CD4-positive, alpha-beta memory T cell (primary cell): ENCODE measurements at places on chromosomes 1 and 21. TPM values are rescaled to one million over a fixed set of nuclear protein-coding genes. Genes with fewer than 3 reads are reported as not detected.

The LEMD1 gene
- total RNA-seq: not detected

The GART gene
- total RNA-seq: 85.1 TPM

The LCE1E gene
- total RNA-seq: not detected

DNA sequence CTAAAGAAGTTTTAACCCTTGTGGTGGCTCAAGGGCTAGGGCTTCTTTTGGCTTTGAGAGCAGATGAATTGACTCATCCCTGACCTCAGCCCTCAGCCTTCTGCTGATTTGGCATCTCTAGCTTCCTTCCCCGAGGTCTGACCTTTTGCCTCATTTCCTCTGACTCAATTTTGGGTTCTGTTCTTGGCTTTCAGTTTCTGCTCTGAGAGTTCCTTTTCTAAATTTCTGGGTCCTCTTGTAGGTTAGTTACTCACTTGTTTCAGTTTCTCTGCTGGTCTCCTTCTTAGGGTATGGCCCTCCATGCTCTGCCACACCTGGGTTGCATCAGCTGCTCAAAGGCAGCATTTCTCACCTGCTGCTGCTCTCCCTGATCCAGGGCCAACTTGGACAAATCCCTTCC lies 19.4 kb downstream of the PDE4B start:
- no peak for DNase-seq
- no peak overlapping the region for H3K4me3 ChIP-seq
- no peaks in the 10 kb centered on the region for H3K36me3 ChIP-seq
- H3K4me1 ChIP-seq: peaks cover 7% of the 10 kb centered on the region

GRCh38 chr1:28309702-28310101 lies 19.1 kb upstream of the MED18 start:
- H3K4me3 ChIP-seq: no peak overlapping the region
- H3K4me1 ChIP-seq: no peaks in the 10 kb centered on the region
- no peak for DNase-seq
- no peak overlapping the region for H3K27ac ChIP-seq
- H3K27me3 ChIP-seq: no peaks in the 10 kb centered on the region
- H3K36me3 ChIP-seq: no peaks in the 10 kb centered on the region

GRCh38 chr1:239367196-239367810 lies 19.1 kb upstream of the CHRM3 start:
- H3K4me1 ChIP-seq: no peaks in the 10 kb centered on the region
- no peak overlapping the region for H3K27ac ChIP-seq
- DNase-seq: no peak
- no peaks in the 10 kb centered on the region for H3K27me3 ChIP-seq

DNA sequence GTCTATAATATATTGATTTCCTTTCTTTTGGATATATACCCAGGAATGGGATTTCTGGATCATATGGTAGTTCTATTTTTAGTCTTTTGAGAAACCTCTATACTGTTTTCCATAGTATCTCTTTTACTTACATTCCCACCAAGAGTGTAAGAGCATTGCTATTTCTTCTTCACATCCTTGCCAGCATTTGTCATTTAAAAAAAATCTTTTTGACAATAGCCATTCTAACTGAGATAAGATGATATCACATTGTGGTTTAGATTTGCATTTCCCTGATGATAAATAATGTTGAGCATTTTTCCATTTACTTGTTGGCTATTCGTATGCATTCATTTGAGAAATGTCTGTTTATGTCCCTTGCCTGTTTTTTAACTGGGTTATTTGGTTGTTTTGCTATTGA lies 467.4 kb downstream of the COL11A1 start:
- no peaks in the 10 kb centered on the region for H3K4me1 ChIP-seq
- H3K27me3 ChIP-seq: no peaks in the 10 kb centered on the region
- DNase-seq: no peak
- no peak overlapping the region for H3K27ac ChIP-seq

GRCh38 chr1:88104236-88104635 lies 579.8 kb upstream of the PKN2 start:
- no peak for DNase-seq
- no peak overlapping the region for H3K4me3 ChIP-seq
- H3K4me1 ChIP-seq: no peaks in the 10 kb centered on the region

DNA sequence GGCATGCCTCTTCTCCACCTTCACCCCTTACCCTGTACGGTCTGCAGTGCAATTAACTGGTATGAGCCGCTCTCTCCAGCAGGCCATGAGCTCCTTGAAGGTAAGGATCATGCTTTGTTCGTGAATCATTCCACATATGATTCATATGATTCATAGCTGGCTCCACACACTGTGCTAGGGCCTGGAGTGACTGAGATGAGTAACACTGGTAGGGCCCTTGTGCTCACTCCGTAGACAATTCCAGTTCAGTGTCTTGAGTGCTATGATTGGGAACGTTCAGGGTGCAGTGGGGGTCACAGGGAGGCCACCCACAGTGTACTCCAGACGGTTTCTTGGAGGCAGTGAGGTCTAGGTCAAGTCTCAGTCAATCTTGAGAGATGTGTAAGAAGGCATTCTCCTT lies 239.8 kb downstream of the LMX1A start:
- H3K4me1 ChIP-seq: no peaks in the 10 kb centered on the region
- no peaks in the 10 kb centered on the region for H3K36me3 ChIP-seq
- H3K27ac ChIP-seq: no peak overlapping the region
- peaks cover 3% of the 10 kb centered on the region for H3K27me3 ChIP-seq

DNA sequence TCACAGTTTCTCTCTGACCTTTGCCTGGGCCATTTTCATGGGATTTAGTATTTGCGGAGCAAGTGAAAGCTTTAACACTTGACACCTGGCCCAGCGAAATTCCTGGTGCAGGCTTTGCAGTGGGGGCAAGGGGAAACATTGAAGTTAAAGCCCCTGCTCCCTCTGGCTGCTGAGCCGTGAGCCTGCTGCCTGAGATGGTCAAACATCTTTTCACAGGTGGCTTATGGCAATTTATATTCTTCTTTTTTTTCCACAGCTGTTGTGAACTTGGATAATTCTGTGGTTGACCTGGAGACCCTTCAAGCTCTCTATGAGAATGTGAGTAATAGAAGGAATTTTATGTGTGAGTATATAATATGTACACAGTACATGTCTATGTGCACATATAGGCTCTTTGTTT lies 202.9 kb downstream of the FMN2 start:
- no peak for DNase-seq
- no peaks in the 10 kb centered on the region for H3K27me3 ChIP-seq
- H3K4me1 ChIP-seq: no peaks in the 10 kb centered on the region
- H3K4me3 ChIP-seq: no peak overlapping the region
- no peak overlapping the region for H3K27ac ChIP-seq
